GM03348 (cell line): ENCODE measurements at places on chromosomes 2 and 18.
A peak's percentile ranks its signal among the peaks of the same experiment; 100 is the strongest.

DNA sequence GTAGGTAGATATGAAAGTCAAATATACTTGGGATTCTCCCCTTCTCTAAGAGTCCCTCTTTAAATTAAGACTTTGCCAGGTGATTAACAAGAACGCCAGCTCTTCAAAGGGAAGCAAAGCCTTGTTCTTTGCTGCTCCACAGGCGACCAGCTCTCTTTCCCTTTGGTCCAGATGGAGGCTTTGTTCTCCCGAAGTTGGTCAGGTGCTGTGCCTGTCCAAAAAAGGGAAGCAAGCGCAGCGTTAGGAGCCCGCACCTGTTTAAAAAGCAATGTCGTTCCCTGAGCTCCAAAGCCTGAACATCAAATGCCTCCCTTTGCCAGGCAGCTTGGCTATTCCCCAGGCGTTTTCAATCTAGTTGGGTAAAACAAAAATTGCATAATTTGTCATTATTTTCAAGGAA lies 1913.1 kb upstream of the PIK3C3 start:
- DNase-seq, result no peak

DNA sequence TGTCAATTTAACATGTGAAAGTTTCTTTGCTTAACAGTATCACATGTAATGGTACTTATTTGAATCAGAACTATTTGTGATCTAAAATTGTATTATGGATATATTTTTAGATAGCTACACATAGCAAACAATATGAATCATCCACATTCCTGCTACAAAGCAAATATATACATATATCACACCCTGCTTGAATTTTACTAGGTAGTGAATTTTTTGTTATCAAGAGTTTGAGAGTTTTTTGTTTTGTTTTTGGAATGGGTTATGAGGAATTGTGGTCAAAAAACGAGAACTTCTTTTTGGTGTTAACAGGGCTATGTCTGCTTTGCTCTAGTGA lies 635.7 kb downstream of the NRXN1 start:
- no peak for DNase-seq

DNA sequence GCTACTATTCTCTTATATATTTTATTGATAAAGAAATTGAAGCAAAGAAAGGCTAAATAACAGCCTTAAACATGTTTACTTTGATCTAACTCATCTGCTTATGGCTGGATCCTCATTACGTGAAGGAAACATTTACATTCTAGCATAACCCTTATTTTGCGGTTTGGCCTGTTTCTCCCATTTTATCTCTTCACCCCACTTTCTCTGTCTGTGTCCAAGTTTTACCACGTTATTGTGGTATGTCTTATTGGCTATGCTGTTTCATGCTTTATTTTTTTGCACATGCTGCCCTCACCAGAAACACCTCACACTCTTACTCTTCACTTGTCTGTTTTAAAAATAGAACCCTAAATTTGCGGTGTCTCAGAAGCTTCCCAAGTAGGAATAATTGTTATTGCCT lies 78.5 kb downstream of the RPIA start:
- DNase-seq, result no peak

DNA sequence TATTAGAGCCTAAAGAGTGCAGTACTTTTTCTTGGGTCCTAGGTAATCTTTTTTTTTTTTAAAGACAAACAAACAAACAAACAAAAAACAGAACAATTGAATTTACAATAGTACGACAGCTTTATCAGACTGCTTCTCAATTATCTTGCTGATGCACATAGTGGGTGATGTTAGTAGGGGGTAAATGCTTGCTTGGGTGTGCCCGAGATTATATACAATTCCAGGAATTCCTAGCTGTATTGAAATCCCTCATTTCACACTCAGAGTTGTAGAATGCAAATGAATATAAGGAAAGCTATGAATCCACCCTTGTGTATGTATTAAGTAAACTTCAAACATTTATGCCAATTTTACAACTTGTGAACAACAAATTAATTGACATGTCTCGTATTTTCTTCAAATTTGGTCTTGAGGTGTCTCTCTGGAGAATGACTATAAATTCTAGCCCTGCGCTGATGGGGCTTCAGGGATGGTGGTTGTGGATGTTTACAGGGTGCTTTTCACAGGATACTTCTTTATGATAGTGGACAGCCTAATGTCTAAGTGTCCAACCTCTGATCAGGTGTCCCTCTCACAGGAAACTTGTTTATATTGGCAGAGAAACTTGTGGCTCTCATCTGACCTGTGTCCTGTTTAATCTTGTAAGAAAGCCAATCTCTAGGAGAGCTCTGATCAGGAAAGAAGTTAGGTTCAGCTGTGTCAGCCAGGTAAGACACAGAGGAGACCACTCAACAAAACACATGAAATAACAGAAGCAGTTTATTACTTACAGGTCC lies 61.9 kb upstream of the SLC39A10 start:
- no peak for DNase-seq

GRCh38 chr2:148046802-148047201 lies 25.9 kb downstream of the MBD5 start:
- no peak for DNase-seq

DNA sequence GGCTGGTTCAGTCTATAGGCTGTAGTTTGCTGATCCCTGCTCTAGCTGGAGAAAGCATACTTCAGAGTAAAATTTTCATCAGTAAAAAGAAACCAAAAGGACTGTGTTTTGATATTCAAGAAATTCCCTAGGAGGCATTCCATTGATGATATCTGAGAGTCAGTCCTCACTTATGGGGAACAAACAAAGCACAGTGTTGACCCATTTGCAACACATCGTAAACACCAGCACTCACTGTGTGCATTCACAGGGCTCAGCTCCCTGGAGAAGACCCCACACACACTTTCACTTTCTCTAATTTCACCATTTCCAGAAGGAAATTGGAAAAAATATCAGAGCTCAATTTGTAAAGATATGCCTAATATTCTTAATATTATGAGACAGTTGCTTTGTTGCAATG lies 147.1 kb downstream of the PIEZO2 start:
- no peak for DNase-seq

GRCh38 chr2:170332676-170333402 lies 154.9 kb downstream of the MYO3B start:
- DNase-seq, result no peak

- DNase-seq, result peak; percentile 89
Observed at GRCh38 chr2:54212456-54212855, 43.6 kb downstream of the TSPYL6 start.

- no peak for DNase-seq
Observed at GRCh38 chr2:235148201-235149170, 196.7 kb downstream of the SH3BP4 start.

- no peak for DNase-seq
Observed at GRCh38 chr2:188217264-188217663, 74.4 kb upstream of the GULP1 start.

DNA sequence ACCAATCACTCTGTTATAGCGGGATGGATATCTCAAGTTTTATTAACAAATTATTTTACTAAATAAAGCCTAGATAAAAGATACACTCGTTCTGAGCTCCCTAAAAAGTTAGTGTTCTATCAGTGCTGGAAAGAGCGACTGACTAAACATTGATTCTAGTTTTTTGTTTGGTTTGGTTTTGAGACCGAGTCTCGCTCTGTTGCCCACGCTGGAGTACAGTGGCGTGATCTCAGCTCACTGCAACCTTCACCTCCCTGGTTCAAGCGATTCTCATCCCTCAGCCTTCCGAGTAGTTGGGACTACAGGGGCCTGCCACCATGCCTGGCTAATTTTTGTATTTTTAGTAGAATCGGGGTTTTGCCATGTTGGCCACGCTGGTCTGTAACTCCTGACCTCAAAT lies 73.8 kb upstream of the CDCA7 start:
- no peak for DNase-seq

DNA sequence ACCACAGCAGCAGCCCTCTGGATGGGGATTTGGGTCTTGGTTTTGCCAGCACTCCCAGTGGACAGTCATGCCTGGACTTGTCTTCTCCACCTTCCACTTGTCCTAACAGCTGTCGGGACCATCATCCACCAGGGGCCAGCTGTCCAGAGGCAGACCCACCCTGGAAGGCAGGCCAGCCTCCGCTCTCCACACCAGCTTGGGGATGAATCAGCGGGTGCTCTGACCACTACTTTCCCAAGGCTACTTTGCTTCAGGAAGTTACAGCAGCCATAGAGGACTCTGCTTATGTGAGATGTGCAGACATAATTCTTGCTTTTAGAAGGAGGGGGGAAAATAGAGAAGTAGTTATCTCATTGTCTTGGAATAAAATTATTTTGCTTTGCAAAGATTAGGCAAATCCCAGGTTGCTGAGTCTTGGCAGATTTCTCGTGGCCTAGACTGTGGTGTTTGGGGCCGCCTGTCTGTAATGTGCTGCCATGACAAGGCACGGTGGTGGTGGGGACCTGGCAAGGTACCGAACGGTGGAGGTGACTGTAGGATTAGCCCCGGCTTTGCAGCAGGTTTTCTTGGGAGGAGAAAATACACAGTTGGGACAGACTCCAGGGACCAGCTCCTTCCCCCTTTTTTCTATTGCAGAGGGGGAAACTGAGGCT lies 148.7 kb downstream of the AGAP1 start:
- peak; percentile 73 for DNase-seq

- DNase-seq, result no peak
Observed at GRCh38 chr18:78911751-78912283, 67.8 kb upstream of the SALL3 start.

DNA sequence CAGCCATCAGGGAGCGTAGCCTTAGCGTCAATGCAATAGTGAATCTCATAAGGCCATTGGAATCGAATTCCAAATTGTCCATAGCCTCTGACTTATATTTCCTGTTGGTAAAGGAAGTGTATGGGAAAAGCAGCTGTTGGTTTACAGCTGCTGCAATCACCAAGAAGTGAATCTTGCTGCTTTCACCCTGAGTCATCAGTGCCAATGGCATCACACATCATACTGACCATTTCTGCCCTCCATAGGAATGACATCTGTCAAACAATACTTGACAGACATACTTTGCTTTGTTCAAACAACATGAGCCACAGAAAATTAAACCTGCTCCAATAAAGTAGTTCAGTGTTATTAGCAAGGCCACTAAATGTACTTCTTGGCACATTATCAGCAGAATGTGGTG lies 111.2 kb upstream of the KLHL29 start:
- no peak for DNase-seq

GRCh38 chr2:67514515-67514914 lies 117.4 kb downstream of the ETAA1 start:
- peak; percentile 57 for DNase-seq

GRCh38 chr2:105744091-105744908 lies 412 bp upstream of the NCK2 start:
- DNase-seq, result peak; percentile 96

GRCh38 chr18:3960977-3961376 lies 494.1 kb downstream of the DLGAP1 start:
- DNase-seq, result no peak

DNA sequence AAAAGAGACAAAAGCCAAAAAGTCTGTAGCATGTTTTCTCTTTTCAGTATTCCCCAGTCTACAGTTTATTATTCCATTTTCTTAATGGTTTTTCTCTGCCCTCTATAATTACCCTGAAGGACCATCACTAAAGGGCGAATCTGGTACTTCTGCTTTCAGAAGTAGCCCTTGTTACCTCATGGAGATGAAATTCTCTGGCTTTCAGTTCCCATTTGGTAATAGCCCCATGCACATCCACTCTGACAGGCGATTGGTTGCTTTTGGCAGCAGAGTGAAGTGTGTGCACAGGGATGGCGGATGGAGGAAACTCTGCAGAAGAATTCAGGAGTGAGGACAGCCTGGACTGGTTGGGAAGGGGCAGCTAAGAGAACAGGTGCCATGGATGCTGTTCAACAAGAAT lies 66.3 kb upstream of the NABP1 start:
- no peak for DNase-seq

DNA sequence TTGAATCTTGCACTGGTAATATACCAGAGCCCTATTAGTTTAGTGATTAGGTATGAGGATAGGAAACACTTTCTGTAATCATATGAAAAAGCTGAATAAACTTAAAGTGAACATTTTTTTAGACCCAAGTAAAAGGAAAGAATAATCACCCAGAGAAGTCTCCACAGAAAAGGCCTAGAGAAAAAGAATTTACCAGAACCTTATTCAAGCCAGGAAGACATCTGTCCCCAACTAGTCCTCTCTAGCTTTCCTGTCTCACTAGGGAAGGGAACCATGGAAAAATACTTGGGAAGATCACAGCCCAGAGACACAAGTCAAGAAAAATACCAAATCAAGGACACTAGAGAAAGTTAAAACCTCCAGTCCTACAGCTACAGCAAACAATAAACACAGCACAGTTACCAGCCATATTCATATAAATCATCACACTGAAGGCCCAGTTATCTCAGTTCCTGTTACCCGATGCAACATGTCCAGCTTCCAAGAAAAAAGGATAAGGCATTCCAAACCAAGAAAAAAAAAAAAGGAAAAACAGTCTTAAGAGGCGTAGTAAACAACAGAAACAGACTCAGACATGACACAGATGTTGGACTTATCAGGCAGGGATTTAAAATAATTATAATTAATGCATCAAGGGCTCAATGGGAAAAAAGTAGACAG lies 461.5 kb downstream of the IRS1 start:
- peak; percentile 8 for DNase-seq

DNA sequence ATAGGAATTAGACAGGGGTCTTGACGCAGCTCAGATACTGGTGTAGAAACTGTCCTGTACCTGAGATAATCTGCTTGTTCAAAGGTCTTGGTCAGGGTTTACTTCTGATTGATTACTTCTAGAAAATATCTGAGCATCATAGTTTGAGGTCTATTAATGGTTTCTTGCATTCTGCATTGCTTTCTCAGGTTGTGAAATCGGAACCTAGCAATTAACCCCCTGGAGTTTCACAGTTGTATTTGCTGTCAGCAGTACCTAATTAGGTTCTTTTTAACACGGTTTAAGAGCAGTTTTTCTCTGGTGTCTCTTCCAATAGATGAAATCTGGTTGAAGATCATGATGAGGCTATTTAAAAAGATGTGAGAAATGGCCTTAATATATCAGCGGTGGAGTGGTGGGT lies 428.6 kb upstream of the SYT4 start:
- DNase-seq, result no peak

DNA sequence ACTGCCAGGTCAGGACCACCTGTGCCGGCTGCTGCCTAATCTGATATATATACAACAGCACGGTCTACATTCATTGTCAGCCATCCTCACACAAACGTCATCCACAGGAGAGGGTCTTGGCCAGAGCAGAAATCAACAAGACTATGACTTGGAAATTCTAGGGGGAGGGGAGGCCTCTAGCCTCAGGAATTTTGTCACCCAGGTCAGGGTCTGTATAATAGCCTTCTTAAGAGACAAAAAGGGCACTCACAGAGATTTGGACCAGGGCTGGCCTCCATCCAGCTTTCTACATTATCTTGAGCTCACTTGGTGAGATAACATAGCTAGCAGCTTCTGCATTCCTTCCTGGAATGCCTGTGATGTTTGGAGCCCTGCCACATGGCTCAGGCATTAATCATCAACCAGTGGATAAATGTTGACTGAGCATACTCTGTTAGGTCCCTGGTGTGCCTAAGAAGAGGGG lies 50.4 kb upstream of the CTIF start:
- DNase-seq, result peak; percentile 77

- no peak for DNase-seq
Observed at GRCh38 chr2:182816866-182817265, 49.6 kb downstream of the FRZB start.
